ENCODE measurements at places on chromosomes 7 and 10.

DNA sequence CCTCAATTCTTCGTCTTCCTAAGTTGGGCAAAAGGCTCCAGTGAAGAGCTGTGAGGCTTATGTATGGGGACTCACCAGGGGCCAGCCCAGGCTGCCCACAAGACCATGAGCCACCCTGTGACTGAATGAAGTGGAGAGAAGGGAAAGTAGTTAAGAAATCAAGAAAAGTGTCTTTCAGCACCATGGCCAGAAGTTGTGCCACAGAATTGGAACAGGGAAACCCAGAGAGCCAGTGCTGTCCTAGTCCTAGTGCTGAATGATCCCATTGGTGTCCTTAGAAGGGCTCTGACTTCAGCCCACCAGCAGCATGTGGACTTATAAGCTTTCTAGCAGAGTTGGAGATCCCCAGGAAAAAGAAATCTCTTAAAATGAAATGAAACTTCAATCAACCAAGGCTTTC lies 37.0 kb upstream of the CCSER2 start:
- DNase-seq, result no peak

DNA sequence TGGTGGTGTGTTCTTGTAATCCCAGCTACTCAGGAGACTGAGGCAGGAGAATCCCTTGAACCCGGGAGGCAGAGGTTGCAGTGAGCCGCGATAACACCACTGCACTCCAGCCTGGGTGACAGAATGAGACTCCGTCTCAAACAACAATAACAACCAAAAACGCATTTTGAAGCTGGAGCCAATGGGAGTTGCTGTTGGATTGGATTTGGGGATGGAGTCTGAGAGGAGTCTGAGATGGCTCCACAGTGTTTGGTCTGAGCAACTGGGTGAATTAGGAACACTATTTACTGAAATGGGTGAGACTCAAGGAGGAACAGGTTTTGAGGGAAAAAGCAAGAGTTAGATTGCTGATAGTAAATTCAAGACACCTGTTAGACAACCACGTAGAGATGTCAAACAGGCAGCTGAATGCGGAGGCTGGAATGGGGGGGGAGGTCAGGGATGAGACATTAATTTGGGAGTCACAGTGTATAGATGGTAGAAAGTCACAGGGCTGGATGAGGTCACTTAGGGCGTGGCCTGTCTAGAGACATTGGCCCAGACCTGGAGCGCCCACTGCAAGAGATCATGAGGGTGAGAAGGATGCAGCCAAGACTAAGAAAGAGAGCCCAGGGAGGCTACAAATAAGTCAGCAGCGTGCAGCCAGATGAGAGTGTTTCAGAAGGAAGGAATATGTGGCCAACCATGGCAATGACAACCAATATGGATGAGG lies 56.4 kb downstream of the CYCS start:
- DNase-seq, result no peak

GRCh38 chr10:95241533-95241932 lies 47.5 kb downstream of the ACSM6 start:
- no peak for DNase-seq

- DNase-seq, result no peak
Observed at GRCh38 chr7:143288836-143289235, 685 bp downstream of the CASP2 start.

DNA sequence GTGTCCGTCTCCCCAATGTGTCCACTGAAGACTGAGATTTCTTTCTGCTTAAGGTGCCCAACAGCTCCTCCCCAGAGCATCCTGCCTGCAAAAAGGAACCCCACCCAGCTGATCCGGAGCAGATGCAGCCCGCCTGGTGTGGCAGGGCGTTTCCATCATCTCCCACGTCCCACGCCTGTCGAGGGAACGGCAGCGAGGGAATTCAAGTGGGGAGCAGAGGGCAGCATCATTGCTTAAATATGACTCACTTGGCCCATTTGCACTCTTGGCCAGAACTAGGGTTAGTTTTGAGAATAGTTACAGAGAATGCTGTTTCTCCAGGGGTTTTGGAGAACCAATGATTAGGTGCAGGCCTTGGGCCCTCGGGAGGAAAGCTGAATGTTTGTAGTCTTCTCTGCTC lies 20.8 kb downstream of the VWA2 start:
- DNase-seq, result no peak

DNA sequence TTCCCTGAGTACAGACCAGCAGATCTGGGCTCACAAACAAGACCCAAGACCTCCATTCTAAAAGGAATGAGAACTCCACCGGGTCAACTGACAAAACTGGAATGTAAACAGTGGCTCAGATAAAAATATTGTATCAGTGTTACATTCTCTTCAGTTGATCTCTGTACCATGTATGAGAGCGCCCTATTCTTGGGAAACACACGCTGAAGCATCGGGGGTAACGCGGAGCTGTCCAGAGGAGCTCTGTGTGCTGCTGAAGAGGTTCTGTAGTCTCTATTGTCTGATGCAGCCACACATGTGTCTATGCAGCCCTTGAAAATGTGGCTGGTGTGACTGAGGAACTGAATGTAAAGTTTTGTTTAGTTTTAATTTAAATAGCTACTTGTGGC lies 39.7 kb downstream of the HIPK2 start:
- DNase-seq, result no peak

Data from posterior cingulate gyrus (tissue), 11 donors.